T-helper 17 cell (primary cell): ENCODE measurements at places on chromosomes 13 and 19.

GRCh38 chr19:40147693-40148347 is 43.4 kb upstream of the MAP3K10 start:
- no peak for DNase-seq

GRCh38 chr13:36706755-36707154 is 32.9 kb downstream of the SERTM1 start:
- DNase-seq, result no peak

- DNase-seq, result no peak
Measured at GRCh38 chr13:110524541-110525257, 36.8 kb downstream of the RAB20 start.

- DNase-seq, result no peak
Measured at GRCh38 chr13:35046587-35046986, 104.5 kb downstream of the NBEA start.

GRCh38 chr13:28953714-28954418 is 133.7 kb downstream of the MTUS2 start:
- no peak for DNase-seq

- DNase-seq, result no peak
Measured at GRCh38 chr13:114090476-114090875, 41.9 kb downstream of the RASA3 start.

DNA sequence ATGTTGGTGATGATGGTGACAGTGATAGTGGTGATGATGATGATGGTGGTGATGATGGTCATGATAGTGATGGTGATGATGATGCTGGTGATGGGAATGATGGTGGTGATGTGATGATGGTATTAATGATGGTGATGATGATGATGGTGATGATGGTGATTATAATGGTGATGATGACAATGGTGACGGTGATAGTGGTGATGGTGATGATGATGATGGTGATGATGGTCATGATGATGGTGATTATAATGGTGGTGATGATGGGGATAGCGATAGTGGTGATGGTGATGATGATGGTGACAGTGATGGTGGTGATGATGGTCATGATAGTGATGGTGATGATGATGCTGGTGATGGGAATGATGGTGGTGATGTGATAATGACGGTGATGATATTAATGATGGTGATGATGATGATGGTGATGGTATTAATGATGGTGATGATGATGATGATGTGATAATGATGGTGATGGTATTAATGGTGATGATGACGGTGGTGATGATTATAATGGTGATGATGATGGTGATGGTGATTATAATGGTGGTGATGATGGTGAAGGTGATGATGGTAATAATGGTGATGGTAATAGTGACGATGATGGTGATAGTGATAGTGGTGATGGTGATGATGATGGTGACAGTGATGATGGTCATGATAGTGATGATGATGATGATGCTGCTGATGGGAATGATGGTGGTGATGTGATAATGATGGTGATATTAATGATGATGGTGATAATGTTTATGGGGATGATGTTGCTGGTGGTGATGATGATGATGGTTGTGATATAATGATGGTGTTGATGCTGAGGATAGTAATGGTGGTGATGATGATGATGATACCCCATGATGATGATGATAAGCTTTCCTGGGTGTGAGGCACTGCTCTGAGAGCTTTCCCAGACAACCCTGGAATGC is 7.7 kb downstream of the C13orf46 start:
- DNase-seq, result no peak

DNA sequence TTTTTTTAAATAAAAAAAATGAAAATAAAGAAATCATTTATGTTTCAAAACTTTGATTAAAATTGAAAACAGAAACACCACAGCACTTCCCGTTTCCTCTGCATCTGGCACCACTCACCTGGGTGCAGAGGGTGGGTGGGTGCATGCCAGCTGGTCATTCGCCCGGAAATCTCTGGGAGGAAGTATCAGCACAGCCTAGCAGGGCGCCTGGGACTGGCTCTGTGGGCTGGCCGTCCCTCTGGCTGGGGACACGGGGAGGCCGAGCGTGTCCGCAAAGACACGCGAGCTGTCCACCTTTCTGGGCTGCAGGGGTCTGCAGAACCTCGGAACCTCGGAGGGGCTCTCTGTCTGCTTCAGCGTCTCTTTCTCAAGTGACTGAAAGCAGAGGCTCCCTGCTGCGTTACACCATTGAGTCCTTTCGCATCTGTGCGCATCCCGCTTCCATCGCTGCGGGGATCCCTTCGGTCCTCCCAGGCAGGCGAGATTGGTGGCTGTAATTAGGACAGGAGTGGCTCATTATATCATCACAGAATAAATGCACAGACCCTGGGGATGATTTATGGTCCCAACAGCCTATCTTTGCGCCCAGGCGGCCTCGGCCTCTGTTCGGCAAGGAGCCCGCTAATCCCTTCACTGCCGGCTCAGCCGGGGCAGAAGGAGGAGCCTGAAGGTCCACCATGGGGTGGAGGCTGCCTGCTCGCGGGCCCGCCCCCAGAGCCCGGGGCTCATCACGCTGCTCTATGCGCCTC is 17.2 kb downstream of the CRTC1 start:
- peak; percentile 57 for DNase-seq
